CD4-positive, alpha-beta T cell treated with Interleukin-15 for 4 hours (primary cell): ENCODE measurements at places on chromosomes 1 and 21.

GRCh38 chr1:36506276-36506920, 23.7 kb upstream of the CSF3R start:
- no peak for DNase-seq

DNA sequence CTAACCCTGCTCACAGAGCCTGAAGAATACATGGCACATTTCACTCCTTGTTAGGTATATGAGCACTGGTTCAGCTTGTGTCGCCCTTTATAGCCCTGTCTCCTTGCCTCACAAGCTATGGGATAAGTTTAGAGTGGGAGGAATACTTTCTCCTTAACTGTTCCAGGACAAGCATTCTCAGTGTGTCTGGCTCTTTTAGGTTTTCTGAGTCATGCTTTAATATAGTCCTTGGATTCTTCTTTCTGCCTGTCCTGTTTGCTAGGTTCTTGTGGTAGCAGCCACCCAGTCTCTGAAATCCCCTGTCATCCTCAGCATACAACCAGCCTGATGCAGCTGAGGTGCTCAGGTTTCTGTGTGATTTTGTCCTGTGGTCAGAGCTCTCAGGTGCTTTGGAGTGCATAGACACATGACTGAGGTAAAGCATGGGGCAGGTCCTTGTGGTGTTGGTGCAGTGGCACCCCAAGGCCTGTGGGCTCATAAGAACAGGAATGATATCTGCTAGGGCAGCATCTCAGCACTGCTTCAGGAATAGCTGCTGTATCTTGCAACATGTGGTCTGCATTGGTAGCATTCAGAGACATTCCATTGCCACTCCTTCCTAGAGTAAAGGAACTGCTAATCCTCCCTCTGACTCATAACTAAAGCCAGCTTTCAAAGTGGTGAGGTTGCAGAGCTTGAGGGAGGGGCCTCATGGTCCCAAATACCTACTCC, 14.2 kb upstream of the CASQ2 start:
- DNase-seq = no peak

DNA sequence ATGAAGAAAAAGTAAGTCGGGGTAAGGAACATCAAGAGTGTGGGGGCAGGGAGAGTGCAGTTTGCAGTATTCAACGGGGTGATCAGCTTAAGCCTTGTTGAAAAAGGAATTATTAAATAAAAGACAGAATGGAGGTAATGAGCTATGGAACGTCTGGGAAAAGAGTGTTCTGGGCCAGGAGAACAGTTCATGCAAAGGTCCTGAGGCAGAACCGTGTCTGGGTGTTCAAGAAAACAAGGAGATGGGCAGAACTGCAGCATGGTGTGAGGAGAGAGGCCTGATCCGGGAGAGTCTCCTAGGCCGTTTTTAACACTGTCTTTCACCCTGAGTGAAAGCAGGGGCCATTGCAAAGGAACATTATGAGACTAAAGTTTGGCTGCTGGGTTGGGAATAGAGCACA, 20.2 kb downstream of the OVGP1 start:
- no peak for DNase-seq

DNA sequence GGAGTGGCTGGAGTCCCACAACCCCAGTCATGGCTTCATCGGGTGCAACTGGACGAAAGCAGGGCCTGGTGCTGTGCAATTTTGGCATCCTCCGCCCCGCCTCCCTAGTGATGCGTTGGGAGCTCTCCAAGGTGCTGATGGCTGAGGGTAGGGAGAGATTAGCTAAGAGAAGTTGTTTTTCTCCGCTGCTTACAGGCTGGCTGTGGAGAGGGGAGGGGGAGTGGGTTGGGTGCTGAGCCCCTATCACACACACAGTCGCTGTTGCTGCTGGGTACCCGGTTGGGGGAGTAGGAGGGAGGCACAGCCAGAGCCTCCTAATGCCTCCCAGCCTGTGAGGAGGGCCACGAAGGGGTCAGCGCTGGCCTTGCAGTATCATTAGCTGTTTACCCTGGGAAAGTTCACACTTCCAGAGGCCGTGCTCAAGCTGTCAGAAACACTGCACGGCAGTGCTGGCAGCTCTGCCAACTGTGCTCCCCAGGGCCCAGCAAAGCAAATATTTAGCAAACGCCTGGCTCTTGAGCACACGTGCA, 110.0 kb downstream of the GRIK3 start:
- no peak for DNase-seq

DNA sequence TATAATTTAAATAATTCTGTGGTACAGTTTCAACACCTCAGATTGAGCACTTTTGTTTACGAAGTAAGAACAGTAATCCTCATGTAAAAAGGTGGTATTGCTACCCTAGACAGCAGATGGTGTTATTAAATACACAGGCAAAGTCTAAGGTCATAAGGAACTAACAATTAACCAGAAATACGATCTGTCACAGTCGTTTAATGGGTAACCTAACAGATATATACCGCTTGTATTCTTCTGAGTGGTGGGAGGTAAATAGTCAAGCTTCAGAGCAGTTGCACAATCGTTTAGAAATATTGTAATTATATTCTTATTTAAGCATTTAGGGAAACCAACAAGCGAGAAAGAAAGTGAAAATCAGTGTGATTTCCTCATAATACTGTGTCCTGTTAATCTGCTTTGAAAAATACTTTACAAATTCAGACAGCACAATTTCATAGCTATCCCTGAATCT, 9.8 kb upstream of the IRF2BP2 start:
- DNase-seq = no peak

- DNase-seq = peak; percentile 27
Observed at GRCh38 chr1:192546596-192547190, 28.9 kb upstream of the RGS1 start.

- no peak for DNase-seq
Observed at GRCh38 chr1:2896824-2897223, 95.3 kb upstream of the TTC34 start.

GRCh38 chr1:110875216-110875731, 2.3 kb downstream of the CD53 start:
- peak; percentile 84 for DNase-seq

- DNase-seq = no peak
Observed at GRCh38 chr1:241115784-241116183, 241.2 kb downstream of the RGS7 start.

- DNase-seq = peak; percentile 3
Observed at GRCh38 chr1:240149484-240150094, 57.9 kb downstream of the FMN2 start.

DNA sequence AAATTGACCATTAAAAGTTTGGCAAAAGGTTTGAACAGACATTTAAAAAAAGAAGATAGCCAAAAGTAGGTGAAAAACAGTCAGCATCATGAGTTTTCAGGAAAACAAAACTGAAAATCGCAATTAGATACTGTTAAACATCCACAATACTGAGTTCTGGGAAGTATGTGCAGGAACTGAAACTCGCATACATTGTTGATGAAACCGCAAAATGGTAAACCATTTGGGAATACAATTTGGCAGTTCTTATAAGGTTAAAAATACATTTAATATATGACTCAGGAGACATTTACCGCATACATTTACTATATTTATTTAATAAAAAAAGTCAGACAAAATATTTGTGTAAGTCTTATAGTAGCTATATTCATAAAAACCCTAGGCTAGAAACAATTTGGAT, 393.2 kb downstream of the COL11A1 start:
- no peak for DNase-seq

DNA sequence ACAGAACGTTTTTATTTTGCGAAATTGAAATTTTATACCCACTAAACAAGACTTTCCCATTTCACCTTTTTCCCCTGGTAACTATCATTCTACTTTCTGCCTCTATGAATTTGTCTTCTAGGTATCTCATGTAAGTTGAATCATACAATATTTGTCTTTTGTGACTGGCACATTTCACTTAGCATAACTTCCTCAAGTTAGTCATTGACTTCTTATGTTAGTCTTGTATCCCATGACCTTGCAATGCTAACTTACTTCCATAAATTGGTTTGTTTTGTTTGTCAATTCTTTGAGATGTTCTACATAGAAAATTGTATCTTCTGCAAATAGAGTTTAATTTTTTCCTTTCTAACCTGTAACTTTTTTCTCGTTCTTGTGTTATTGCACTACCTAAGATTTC, 26.9 kb downstream of the SH3BP5L start:
- DNase-seq = no peak

- no peak for DNase-seq
Observed at GRCh38 chr1:79847700-79848099, 841.2 kb upstream of the ADGRL4 start.
